ENCODE measurements at places on chromosomes 7 and 10.

DNA sequence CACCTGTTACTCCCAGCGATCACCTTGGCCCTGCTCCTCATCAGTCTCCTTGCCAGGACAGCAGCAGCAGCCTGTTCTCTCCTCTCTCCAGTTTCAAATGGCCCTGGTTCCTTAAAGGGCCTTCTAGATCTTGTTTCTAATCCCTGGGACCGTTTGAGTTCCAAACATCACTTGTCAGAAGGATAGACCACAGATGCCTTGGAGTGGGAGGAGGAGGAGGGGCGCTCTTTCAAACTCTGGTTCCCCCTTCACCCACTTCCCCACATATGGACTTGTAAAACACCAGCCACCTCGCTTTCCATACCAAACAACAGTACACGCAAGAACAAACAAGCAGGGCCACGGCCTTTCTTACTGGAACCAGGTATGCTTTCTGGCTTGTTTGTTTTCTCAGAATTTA lies 104.8 kb downstream of the PLXNA4 start:
- DNase-seq: no peak

DNA sequence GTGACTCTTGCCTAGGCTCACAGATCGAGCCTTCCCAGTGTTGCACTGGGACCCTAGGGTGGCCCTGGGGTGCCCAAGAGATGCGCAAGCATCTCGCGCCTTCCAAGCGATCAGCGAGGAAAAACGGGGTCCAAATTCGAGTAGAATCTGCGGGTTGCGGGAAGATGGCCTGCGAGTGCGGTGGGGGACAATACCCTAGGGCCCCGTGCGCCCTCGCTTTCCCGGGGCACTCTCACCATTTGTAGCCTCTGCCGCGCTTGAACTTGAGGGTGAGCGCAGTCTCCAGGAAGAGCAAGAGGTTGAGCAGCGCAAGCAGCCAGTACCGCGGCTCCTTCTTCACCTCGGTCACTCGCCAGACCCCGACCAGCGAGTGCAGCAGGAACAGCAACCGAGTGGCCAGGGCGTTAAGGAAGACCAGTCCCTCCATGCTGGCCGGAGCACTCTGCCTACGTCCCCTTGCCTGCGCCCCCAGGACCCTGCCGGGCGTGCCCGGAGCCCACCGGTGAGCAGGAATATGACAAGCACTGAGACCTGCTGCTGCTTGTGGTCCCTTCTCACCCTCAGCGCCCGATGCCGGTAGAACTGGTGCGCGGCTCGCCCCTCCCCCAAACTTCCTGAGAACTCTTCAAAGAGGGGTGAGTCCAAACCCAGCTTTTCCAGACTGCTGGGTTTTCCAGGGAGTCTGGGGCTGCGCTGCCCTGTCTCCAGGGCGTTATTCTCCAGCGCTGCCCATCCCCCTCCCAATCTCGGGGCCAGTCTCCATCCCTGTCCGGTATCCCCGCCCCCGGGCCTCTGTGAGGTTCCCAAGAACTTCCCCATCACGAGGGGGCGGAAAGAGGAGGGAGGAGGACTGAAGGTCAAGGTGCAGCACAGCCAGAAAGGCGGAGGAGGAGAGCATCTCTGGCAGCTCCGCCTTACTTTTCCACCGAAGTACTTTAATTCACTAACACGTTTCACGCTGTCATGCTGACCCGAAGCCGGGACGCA lies at the start of gene TMEM26:
TSS of gene TMEM26 (minus strand) at position 727 of the 987 bp plus-strand sequence. CDS start at position 427, 300 bp downstream.
- DNase-seq: peak; percentile 60

- DNase-seq: no peak
Measured at GRCh38 chr7:50771120-50772002, 11.3 kb downstream of the GRB10 start.

- DNase-seq: no peak
Measured at GRCh38 chr10:73803680-73804286, 7.6 kb downstream of the NDST2 start.

- DNase-seq: no peak
Measured at GRCh38 chr10:117477961-117478670, 64.4 kb upstream of the EMX2 start.

GRCh38 chr10:126264102-126265018 lies 123.9 kb downstream of the ADAM12 start:
- no peak for DNase-seq

- DNase-seq: no peak
Measured at GRCh38 chr7:127765150-127765549, 113.2 kb downstream of the SND1 start.

- no peak for DNase-seq
Measured at GRCh38 chr7:12269100-12269895, 58.2 kb downstream of the TMEM106B start.

Data from DND-41 (cell line).